Stimulated activated CD4-positive, alpha-beta T cell treated with anti-CD3 and anti-CD28 coated beads, Interleukin-2, amount 100 ng/mL, for 4 hours (primary cell): ENCODE measurements at places on chromosomes 4 and X.

DNA sequence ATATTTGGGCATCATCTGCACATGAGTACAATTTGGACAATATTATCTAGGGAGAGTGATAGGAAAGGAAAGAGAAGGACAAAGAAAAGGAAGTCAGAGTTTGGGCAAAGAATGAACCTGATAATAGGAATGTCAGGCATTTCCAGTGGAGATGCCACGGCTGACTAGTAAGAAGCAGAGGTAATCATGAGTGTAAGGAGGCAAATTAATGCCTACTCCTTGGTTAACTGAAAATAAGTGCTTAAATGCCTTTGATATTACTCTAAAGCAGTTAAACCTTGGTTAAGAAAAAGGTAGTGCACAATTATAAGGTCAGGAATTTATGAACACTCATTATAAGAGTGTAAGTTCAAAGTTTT lies 99.2 kb upstream of the DDIT4L start:
- DNase-seq: no peak

- no peak for DNase-seq
These were observed 162.0 kb upstream of the EOLA2 start for GRCh38 chrX:150100261-150100660.

- no peak for DNase-seq
These were observed 65.4 kb downstream of the ANKRD17 start for GRCh38 chr4:73193155-73193554.

- peak; percentile 9 for DNase-seq
These were observed 103.5 kb downstream of the LDB2 start for GRCh38 chr4:16794816-16795445.

- no peak for DNase-seq
These were observed 776.8 kb downstream of the CCSER1 start for GRCh38 chr4:90904021-90904420.

DNA sequence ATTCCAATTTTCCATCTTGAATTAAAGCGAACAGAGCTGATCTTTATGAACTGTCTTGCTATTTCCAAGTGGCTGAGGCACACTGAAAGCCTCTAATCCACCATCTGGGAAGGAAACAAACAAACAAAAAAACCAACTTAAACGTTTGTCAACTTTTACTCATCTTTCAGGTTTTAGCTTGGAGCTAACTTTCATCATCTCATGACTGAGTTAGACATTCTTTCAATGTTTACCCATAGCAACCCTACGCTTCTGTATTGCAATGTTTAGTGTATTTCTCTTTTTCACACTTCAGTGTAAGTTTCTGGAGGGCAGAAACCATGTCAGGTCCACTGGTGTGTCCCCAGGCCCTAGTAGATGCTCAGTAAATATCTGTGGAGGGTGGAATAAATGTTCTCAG lies 343.8 kb downstream of the GBA3 start:
- DNase-seq: no peak

DNA sequence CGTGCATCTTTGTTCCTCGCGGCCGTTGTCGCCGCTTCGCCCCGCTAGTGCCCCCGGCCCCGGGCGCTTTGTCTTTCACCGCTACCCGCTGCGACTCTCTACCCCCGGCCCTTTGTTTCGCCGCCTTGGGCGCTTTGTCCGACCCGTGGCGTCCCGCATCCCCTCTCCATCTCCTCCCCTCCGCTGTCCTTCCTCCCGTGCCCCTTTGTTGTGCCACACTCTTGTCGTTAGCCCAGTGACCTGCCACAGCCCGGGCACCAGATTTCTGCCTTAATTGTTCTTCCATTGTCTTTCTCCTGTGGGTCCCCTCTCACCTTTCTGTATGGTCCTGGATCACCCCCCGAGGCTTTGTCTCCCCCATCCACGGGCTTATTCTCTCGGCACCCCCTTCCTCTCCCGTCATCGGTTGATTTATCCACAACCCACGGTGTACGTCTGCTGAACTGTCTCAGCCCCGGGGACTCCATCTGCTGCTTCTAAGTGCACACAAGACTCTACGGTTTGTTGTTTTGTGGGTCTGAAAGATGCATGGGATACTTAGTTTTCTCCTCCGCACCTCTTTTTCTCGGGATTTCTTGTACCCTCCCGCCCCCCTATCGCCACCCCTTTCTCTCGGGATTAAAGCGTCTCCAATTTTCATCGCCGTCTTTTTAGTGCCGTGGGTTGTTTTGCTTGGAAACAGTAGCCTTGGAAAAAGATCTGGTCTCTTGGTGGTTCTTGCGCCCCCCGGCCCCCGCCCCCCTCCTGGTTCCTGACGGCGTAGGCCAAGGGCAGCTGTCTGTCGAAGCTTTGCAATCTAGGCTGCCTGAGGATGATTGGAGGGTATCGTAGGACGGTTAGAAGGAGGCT lies 783 bp downstream of the RBPJ start:
- DNase-seq: peak; percentile 13

DNA sequence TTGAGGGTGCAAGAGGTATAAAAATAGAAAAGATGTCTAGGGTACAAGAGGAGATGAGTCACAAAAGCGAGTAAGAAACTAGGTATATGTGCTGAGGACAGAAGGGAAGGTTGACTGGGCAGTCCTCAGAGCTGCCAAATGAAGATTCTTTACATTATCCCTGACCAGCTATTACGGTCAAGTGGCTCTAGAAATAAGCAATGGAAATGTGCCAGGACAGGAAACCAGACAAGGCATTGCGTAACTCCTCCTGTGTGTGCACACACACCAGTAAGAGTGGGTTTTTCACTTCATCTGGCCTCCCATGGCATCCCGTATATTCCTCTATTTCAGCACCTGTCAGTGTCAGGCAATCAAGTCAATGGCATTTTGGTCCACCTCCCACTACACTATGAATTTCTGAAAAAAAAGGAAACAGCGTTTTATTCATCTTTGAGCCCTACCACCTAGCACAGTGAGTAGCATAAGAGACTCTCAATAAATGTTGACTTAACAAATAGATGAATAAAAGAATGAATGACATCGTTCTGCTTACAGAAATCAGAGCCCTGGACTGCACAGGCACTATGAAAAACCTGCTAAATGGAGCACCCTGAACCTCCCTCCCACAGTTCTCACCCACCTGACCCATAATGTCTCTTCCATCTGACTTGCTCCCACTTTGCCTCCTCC lies 62.6 kb upstream of the KLF3 start:
- DNase-seq: no peak

- no peak for DNase-seq
These were observed 48.0 kb downstream of the PBDC1 start for GRCh38 chrX:76220856-76221255.

GRCh38 chr4:33025236-33025635 lies 2305.1 kb downstream of the PCDH7 start:
- no peak for DNase-seq

DNA sequence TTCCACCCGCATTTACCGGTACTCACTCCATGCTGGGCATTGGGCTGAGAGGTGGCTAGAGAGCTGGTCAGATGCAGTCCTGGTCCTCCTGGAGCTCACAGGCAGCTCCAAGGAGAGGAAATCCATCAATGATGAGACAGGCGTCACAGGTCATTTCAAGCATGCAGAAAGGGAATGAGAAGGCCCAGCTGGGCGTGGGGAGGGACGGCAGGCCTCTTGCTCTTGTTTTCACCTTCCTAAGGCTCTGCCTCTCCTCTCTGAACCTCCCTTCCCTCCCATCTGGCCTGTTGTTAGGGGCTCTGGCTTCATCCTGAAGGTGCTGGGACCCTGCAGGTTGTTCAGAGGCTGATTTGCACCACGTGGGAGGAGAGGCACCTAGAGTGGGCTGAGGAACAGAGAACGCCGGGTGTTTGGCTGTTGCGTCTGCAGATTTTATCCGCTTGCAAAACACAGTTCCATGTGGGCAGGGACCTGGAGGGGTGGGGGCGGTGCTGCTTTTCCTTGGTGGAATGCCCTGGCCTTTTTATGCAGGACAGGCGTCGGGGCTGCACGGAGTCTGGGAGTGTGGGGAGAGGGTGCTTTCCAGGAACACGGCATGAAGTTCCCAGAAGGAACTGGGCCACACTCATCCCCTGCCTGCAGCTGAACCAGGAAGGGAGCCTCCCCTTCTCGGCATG lies 81.5 kb upstream of the PSAPL1 start:
- DNase-seq: no peak
